Stimulated activated CD8-positive, alpha-beta memory T cell treated with anti-CD3 and anti-CD28 coated beads, Interleukin-2, amount 100 ng/mL, for 1 hour (primary cell): ENCODE measurements at places on chromosomes 12 and 14.

DNA sequence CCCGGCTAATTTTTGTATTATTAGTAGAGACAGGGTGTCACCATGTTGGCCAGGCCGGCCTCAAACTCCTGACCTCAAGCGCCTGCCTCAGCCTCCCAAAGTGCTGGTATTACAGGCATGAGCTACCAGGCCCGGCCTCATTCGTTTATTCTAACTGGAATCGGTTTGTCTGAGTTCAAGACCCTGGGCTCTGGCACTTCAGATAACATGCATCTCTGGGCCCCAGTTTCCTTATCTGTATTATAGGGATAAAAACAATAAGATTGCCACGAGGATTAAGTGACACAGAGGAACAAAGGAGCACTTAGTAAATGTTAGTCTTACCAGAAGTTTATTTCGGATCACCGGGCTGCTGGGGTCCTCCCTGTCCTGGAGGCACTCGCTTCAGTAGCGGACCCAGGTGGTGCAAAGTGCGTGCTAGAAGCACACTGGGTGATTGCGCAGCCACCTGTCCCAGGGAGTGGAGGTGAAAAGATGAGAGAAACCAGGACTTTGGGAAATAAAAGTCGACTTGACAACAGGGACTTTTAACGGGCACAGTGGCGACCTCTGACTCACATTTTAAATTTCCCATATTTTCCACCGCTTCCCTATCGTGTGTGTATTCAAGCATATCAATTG is 37.5 kb downstream of the ACACB start:
- no peak for DNase-seq

- DNase-seq, result no peak
Measured at GRCh38 chr14:70140614-70141013, 48.1 kb downstream of the SLC8A3 start.

GRCh38 chr12:111022386-111022785 is 102.0 kb upstream of the MYL2 start:
- DNase-seq, result no peak

GRCh38 chr14:60134702-60135101 is 30.5 kb downstream of the DHRS7 start:
- no peak for DNase-seq

DNA sequence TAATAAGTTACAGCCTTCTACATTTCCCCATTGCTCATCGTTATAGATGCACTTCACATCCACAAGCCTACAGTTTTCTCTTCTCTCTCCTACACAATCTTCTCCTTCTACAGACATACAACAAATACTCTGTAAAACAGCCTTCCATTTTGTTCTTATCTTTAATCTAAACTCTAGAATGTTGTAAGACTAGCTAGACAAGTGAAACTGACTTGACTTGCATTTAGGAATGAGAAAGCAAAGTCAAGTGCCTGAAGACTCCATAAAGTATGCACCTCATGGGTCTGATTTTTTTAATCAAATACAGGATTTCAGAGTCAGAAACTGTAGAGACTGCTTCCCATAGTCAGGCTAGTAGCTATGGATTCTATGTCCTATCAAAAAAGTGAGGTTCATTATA is 190.3 kb downstream of the KLHL28 start:
- DNase-seq, result no peak

- no peak for DNase-seq
Measured at GRCh38 chr12:84329938-84330337, 582.7 kb downstream of the SLC6A15 start.

DNA sequence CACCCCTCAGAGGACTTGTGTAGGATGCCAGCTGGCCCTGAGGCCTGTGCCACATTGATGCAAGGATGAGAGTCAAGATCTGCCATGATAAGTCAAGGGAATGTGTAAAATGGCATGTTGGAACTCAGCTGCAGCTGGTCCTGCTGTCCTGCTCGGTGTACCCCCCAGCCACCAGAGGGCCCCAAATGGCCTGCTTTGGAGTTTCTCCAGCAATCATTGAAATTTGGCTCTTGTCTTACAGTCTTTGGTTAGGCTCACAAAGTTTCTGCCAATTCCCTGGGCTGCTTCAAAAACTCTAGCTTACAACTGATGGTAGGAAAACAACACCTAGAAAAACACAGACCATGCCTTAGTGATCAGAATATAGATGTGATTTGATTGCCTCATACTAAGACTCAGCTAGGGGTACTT is 76.8 kb downstream of the HSD17B6 start:
- DNase-seq, result no peak

DNA sequence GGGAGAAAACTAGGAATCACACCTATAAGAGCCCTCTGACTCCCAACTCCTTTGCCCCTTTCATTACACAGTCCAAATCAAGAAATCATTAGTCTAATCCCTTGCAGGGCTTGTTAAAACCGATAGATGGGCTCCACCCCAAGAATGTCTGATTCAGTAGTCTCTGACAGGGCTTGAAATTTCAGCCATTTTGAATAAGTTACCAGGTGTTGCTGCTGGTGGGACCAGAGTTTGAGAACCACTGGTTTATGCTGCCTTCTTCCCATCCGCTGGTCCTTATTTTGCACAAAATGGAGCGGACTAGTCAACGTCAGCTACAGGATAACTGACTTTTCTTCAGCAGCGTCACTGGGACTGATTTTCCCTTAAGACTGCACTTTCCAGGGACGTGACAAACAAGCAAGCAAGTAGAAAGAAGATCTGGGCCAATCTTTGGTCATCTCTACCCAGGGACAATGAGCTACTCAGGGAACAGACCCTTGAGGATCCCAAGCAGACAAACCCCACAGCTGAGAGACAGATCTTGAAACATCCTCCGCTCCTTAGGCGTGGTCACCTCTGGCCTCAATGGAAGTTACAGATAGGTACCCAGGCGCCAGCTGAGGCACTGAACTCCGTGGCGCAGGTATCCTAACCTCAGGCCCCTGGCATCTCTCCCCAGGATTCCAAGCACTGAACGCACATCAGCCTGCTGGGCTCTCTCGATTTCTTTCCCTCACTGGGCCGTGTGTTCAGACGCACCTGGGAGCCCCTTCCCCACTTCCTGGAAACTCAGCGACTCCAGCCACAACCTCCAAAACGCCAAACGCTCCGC is 900 bp downstream of the KCTD10 start:
- DNase-seq, result no peak

- DNase-seq, result no peak
Measured at GRCh38 chr12:68953536-68953935, 20.6 kb upstream of the CPM start.

- DNase-seq, result no peak
Measured at GRCh38 chr12:68957273-68957672, 24.3 kb upstream of the CPM start.
